ENCODE measurements at places on chromosomes 11 and 22.

GRCh38 chr11:78620159-78620558 lies 45.5 kb upstream of the NARS2 start:
- DNase-seq = no peak

GRCh38 chr22:42320443-42321416 lies 50.3 kb upstream of the TCF20 start:
- DNase-seq = no peak

DNA sequence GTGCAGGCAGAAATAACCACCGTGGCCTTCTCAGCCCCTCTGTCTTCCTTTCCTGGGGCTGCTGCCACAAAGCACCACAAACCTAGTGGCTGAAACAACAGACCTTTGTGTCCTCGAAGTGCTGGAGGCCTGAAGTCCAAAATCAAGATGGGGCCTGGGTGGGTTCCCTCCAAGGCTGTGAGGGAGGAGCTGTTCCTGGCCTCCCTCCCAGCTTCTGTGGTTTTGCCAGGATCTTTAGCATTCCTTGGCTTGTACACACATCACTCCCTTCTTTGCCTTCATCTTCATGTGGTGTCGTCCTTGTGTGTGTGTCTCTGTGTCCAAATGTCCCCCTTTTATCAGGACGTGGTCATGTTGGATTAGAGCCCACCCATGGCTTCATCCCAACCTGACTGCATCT lies 29.0 kb upstream of the PARVG start:
- DNase-seq = no peak

DNA sequence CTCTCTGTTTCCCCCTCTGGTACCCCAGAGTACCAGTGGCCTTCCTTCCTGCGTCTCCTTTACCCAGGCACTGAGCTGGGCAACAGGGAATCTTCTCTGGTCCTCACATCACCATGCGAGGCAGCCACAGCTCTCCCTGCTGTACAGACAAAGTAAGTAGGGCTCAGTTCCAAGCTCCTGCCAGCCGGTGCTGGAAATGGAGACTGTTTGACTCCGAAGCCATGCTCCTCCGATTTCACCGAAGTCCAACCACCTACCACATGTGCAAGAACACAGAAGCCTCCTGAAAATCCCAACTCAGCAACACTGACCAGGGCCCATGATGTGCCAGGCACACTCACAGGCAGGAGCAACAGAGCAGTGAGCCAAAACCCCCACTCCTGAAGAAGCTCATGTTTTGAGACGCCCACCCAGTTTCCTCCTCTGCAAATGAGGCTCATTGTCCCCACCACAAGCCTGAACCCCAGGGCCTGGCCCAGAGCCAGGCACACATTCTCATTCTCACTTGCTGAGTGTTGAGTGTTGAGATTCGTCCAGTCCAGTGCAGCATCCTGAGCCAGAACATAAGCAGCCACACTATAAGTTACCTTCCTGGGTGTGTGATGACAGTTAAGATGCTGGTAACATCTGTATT lies 156.0 kb downstream of the MPPED1 start:
- no peak for DNase-seq

- DNase-seq = peak; percentile 55
Measured at GRCh38 chr22:41532908-41533825, 11.1 kb downstream of the POLR3H start.

DNA sequence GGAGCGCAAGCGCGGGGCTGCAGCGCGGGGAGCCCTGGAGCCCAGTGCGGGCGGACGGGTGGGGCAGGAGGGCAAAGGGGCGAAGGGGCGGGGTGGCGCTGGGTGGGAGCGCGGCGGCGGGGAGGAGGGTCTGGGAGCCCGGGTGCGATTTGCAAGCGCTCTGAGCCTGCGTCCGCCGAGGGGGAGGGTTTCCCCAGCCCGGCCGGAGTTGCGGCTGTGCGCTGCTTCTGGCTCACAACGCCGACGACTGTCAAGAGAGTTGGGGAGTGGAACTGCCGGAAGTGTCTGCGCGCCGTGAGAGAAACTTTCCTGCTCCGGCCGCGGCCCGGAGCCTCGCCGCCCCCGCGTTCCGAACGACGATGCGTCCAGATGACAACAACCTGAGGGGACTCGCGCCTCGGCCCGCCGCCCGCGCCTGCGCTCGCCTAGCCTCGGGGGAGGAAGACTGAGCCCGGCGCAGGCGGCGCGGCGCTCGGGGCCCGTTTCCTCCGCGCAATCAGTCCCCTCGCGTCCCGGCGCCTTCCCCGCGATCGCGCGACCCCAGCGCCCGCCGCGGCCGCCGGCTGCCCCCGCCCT lies at the start of gene ARHGAP42:
Gene ARHGAP42 (plus strand): TSS at position 235 of the 576 bp plus-strand sequence. CDS start 391 bp downstream, outside the sequence.
- peak; percentile 70 for DNase-seq

DNA sequence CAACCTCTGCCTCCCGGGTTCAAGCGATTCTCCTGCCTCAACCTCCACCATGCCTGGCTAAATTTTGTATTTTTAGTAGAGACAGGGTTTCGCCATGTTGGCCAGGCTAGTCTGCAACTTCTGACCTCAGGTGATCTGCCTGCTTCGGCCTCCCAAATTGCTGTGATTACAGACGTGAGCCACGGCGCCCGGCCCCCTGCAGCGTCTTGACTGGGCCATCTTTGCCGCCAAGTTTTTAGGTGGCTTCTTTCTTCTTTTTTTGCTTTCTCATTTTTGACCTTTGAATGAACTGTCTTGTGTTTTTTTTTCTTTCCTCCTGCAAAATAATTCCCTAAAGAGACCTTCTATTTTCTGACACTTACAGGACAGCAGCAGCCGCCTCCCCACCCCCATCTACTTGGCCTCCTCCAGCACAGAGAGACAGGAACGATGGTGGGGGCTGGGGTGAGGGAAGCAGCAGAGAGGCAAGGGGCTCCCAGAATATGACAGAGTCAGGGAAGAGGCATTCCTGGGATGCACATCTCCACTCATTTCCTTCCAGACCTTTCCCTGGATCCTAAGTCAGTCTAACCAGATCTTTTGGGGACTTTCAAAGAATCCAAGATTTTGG lies 92.6 kb upstream of the ALX4 start:
- DNase-seq = no peak

- peak; percentile 92 for DNase-seq
Measured at GRCh38 chr22:29837741-29838598, at the start of gene ASCC2. Gene ASCC2, minus strand, starts transcription at chr22:29838274. Its CDS starts 5,949 bp downstream, at chr22:29832325.

- DNase-seq = no peak
Measured at GRCh38 chr11:13169709-13170108, 107.9 kb upstream of the BMAL1 start.

GRCh38 chr11:122717264-122717867 lies 61.8 kb downstream of the UBASH3B start:
- no peak for DNase-seq

GRCh38 chr11:91230647-91231046 lies 994.0 kb upstream of the FAT3 start:
- DNase-seq = no peak

DNA sequence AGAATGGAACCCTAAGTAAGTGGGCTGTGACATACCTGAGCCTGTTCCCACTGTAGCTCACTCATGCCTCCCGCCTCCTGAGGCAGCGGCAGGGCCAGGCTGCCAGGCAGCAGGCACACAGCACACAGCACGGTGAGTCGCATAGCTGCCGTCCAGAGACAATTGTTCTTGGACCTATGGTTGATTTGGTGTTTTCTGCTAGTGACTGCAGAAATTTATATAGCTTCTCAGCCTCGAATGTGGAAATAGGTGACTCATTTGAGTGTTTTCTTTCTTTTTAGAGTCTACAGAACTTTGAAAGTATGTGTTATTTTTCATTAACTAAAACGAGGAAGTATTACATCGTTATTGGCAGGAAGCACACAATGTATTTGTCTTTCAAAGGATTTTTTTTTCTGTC lies at the start of gene MMP7:
Gene MMP7 (minus strand): TSS at position 190 of the 400 bp plus-strand sequence. CDS start 47 bp downstream, at position 143.
- DNase-seq = no peak

GRCh38 chr11:116730601-116731000 lies 42.2 kb downstream of the BUD13 start:
- no peak for DNase-seq

- DNase-seq = no peak
Measured at GRCh38 chr11:112306230-112306629, 45.6 kb upstream of the PLET1 start.

- DNase-seq = no peak
Measured at GRCh38 chr11:63875506-63876065, 36.7 kb downstream of the MARK2 start.

- no peak for DNase-seq
Measured at GRCh38 chr22:26830837-26831236, 173.4 kb downstream of the MIAT start.

DNA sequence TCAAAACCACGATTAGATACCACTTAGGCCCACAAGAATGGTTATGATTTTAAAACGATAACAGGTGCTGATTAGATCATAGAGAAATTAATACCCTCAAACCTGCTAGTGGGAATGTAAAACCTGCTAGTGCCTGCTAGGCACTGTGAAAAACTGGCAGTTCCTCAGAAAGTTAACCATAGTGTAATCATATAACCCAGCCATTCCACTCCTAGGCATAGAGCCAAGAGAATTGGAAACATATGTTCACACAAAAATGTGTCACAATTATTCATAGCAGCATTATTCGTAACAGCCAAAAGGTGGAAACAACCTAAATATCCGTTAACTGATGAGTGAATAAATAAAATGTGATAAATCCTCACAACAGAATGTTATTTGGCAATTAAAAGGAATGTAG lies 122.2 kb upstream of the SYN3 start:
- no peak for DNase-seq

- no peak for DNase-seq
Measured at GRCh38 chr11:114162719-114163123, 103.2 kb downstream of the ZBTB16 start.

DNA sequence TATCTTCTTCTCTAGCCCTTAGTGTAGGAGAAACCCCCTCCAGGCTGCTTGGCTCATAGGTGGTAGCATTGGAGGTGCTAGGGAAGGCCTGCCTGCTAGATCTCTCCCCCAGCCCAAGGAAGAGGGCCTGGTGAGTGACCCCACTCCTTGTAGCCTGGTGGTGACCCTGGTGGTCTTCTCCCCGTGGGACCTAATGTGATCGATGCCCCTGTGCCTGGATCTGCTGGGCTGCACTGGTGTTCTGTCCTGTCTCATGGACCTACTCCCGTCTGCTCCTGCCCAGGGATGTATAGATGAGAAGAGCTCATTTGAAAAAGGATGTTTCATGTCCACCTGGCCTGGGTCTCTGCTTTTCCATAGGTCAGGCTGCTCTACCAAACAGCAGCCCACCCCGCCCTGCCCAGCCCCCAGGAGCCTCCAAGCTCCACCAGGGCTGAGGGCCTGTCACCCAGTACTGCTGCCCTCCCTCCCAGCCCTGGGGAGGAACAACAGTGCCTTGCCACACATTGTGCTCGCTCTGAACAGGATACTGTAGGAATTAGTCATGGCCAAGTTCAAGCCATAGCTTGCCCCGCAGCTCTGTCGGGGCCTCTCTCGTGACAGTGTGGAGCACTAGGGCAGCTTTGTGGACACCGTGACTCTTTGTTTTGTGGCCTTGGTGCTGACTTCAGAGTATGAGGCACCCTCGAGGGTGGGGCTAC lies 19.7 kb downstream of the SLC37A2 start:
- no peak for DNase-seq

DNA sequence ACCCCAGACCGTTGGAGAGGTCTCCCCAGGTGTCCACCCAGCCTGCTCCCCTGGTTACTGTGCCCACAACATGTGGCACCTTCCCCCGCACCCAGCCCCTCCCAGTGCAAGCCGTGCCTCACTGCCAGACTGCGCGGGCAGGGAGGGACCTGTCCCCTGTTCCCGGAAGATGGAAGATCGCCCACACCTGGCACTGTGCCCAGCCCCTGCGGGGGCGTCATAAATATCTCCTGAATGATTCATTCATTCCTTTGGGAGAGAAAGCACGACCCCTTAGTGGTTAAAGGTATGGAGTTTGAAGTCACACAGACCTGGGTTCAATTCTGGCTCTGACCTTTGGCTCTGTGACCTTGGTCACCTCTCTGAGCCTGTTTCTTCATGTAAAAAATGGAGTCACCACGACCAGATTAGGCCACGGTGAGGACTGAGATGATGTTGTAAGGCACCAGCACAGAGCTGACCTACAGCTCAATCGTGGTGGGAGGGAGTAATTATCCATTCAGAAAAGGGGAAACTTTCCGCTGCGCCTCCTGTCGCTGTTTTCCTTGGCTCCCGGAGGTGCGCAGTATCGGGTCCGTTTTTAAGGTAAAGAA lies 497 bp upstream of the SYT12 start:
- no peak for DNase-seq

GRCh38 chr11:65583589-65583988 lies 7.7 kb downstream of the EHBP1L1 start:
- DNase-seq = no peak

DNA sequence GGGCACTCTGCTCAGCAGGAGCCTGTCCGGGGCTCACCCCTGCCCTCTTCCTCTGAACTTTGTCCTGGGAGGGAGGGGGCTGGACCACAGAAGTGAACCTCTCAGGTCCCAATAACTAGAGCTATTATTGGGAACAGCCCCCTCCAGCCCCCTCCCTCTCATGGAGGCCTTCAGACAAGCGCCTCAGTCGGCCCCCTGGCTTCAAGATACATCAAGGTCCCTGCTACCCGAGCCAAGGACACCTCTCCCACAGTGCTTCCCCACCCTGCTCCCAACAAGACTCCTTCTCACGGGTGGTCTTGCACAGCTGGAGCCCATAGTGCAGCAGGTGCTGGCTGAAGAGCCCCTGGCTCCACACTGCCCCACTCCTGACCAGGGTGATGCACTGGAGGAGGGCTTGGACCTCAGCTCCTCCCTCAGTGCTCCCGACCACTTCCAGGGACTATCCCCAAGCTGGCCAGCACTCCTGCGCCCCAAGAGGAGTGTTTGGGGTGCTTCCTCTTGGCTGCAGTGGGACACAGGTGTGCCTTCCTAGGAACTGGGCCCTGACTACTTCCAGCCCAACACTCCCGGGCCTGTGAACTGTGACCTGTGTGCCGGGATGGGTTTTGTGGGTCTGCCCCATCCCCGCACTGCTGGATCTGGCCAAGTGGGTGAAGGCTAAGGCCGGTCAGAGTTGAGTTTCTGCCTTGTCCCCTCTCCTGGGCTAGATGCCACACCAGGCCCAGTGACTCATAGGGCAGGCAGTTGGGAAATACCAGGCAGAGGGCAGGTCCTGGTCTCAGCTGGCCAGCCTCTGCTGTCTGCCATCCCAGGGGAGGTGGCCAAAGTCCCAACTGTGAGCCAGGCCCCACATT lies 2.2 kb downstream of the PNPLA2 start:
- no peak for DNase-seq

GRCh38 chr11:44537679-44538078 lies 27.8 kb upstream of the CD82 start:
- DNase-seq = no peak

DNA sequence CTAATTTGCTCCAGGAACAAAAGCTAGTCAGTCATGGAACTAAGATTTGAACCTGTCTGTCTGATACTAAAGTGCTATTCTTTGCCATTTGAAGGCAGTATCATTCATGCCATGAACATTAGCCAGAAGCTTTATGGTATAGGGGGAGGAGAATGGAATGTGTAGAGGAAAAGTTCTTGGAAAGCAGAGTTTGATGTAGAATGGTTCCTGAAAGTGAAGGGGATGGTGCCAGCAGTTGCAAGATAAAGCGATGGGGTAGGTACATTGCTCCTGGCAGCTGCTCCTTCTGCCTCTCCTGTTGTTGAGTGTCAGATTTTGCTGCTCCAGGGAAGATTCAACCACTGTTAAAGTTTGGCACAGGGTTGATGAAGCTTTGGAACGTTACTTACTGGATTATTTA lies 53.4 kb downstream of the ARHGAP42 start:
- no peak for DNase-seq

Data from NT2/D1 (cell line).